ENCODE measurements at places on chromosomes 11 and 22. TPM values are rescaled to one million over a fixed set of nuclear protein-coding genes. Genes with fewer than 3 reads are reported as not detected.
A peak's percentile ranks its signal among the peaks of the same experiment; 100 is the strongest.

GRCh38 chr11:92111287-92111686, 113.3 kb upstream of the FAT3 start:
- no peak for DNase-seq
- no peak overlapping the region for H3K4me3 ChIP-seq
- H3K27me3 ChIP-seq: no peaks in the 10 kb centered on the region
- no peaks in the 10 kb centered on the region for H3K36me3 ChIP-seq
- H3K27ac ChIP-seq: no peak overlapping the region
- H3K4me1 ChIP-seq: no peaks in the 10 kb centered on the region

DNA sequence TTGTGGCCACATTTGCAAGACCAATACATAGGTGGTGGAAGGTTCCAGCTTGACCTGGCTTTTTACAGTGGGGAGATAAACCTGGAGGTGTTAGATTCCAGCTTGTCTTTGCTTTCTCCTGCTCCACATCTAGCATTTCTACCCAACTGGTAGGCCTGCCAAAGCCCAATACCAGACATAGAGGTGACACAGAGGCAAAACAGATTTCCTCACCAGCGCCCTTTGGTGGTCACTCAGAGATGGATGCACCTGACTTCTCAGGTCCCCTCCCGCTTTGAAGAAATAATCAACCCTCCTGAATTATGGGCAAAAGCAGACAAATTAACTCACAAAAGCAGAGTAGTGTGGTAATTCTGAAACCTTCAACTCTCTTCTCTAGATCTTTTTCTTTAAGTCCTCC, 1356.2 kb downstream of the FAM181B start:
- H3K4me3 ChIP-seq: no peak overlapping the region
- no peak overlapping the region for H3K27ac ChIP-seq
- no peaks in the 10 kb centered on the region for H3K27me3 ChIP-seq
- H3K36me3 ChIP-seq: no peaks in the 10 kb centered on the region
- no peak for DNase-seq

DNA sequence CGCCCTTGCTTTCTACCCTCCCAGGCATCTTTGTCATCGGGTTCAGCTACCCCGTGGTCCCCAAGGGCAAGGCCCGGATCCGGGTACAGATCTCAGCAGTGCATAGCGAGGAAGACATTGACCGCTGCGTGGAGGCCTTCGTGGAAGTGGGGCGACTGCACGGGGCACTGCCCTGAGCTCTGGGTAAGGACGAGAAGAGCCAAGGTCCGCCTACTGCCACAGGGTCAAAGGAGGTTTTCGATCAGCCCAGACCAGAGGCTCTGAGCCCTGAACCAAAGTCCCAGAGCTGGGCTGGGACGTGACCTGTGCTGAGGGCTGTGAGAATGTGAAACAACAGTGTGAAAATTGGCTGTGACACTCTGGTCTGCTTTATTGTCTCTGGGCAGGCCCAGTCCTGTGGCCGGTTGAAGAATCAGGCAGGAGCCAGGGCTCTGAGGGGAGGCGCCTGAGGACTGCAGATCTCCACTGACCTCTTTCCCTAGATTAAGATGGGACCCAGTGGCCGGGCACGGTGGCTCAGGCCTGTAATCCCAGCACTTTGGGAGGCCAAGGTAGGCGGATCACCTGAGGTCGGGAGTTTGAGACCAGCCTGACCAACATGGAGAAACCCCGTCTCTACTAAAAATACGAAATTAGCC, 6.5 kb upstream of the GALR3 start:
- no peak for DNase-seq
- no peak overlapping the region for H3K4me3 ChIP-seq
- H3K4me1 ChIP-seq: peaks cover 13% of the 10 kb centered on the region
- no peak overlapping the region for H3K27ac ChIP-seq
- H3K36me3 ChIP-seq: no peaks in the 10 kb centered on the region

DNA sequence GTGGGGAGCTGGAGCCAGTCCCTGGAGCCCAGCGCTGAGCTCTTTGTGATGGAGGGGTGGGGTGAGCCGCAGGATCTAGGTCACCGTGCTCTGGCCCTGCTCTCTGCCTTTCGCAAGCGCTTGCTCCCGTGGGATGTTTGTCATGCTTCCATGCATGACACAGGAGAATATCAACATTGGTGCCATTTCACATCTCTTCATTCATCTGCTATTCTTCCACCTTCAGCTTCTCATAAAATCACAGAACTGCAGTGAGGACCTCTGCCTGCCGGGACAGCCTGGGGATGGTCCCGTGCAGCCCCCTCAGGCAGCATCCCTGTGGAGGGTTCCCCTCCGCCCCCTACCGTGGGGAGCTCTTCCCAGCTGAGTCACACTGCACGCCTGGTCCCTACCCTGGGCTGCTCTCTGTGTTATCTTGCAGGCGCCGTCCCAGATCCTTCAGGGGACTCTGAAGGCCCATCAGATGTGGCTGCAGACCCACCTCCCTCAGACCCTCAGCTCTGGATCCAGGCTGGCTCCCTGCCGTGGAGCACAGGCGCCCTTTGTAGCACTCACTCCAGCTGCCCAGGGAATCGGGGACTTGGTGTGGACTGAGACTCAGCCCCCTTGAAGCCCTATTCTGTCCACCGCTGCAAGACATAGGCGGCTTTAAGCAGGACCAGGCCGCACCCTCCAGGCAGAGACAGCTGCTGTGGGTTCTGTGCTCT, 5.1 kb upstream of the SEPTIN5 start:
- peak overlapping the region; percentile 54 for H3K27ac ChIP-seq
- H3K4me3 ChIP-seq: no peak overlapping the region
- no peaks in the 10 kb centered on the region for H3K36me3 ChIP-seq
- H3K4me1 ChIP-seq: peaks cover 18% of the 10 kb centered on the region
- H3K27me3 ChIP-seq: no peaks in the 10 kb centered on the region
- peak; percentile 80 for DNase-seq

GRCh38 chr11:15278128-15278527, 163.4 kb downstream of the INSC start:
- no peaks in the 10 kb centered on the region for H3K4me1 ChIP-seq
- no peaks in the 10 kb centered on the region for H3K27me3 ChIP-seq
- no peaks in the 10 kb centered on the region for H3K36me3 ChIP-seq
- DNase-seq: no peak
- no peak overlapping the region for H3K27ac ChIP-seq

GRCh38 chr22:37896181-37896592, 9.9 kb upstream of the MICALL1 start:
- peaks cover 8% of the 10 kb centered on the region for H3K36me3 ChIP-seq
- H3K4me3 ChIP-seq: no peak overlapping the region
- peak overlapping the region; percentile 61 for H3K27ac ChIP-seq
- H3K4me1 ChIP-seq: no peaks in the 10 kb centered on the region
- DNase-seq: no peak
- no peaks in the 10 kb centered on the region for H3K27me3 ChIP-seq

DNA sequence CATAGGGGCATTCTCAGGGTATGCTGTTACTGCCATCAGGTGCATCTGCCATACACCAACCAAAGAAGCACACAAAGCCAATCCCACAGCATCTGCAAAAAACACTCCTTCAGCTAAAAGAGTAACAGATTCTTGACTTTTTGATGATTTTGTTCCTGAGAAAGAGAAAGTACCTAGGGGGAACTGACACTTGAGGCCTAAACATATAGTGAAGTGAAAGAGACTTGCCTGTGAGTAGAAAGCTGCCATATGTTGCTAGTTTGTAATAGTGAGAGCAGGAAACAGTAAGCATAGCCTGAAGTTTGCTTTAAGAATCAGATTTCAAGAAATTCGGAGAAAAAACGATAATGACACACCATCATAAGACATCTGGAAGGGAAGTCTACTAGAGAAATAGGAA, 97.9 kb upstream of the CTSC start:
- no peaks in the 10 kb centered on the region for H3K27me3 ChIP-seq
- H3K4me3 ChIP-seq: no peak overlapping the region
- H3K4me1 ChIP-seq: no peaks in the 10 kb centered on the region
- no peaks in the 10 kb centered on the region for H3K36me3 ChIP-seq
- no peak for DNase-seq
- H3K27ac ChIP-seq: no peak overlapping the region

DNA sequence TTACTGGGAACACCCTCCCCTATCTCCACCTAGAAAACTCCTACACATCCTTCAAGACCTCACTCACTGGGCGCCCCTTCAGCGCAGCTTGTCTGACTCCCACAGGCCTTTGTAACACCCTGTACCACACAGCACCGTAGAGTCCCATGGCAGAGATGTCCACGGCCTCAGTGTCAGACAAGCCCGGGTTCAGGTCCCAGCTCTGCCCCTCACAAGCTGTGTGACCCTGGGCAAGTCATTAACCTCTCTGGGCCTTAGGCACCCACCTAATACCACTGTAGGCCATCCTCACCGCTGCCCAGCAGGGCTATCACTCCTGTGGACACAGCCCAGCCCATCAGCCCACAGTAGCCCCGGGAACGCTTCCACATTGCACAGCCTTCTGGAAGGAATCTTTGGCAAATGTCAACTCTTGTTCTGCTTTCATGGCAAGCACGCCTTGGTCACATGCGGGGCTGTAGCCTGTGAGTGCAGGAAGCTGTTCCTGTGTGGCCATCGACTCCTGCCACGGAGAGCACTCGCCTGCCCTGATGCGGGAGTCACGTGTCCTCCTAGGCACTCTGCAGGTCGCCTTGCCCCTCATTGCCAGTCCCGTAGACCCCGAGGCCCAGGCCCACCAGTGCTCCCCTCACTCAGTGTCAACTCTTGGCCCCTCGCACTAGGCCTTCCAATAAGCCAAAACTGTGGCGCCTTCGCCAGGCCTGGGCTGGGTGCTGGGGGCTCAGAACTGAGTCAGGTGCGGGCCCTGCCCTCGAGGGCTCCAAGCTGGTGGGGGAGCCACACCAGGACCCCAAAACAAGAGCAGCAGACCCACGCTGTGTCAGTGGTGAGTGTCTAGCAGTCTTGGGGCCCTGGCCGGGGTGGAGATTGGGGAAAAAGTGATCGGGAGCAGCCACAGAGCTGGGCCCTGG, 32.9 kb upstream of the RFPL3 start:
- DNase-seq: no peak
- H3K27ac ChIP-seq: no peak overlapping the region
- H3K36me3 ChIP-seq: no peaks in the 10 kb centered on the region
- H3K27me3 ChIP-seq: no peaks in the 10 kb centered on the region

DNA sequence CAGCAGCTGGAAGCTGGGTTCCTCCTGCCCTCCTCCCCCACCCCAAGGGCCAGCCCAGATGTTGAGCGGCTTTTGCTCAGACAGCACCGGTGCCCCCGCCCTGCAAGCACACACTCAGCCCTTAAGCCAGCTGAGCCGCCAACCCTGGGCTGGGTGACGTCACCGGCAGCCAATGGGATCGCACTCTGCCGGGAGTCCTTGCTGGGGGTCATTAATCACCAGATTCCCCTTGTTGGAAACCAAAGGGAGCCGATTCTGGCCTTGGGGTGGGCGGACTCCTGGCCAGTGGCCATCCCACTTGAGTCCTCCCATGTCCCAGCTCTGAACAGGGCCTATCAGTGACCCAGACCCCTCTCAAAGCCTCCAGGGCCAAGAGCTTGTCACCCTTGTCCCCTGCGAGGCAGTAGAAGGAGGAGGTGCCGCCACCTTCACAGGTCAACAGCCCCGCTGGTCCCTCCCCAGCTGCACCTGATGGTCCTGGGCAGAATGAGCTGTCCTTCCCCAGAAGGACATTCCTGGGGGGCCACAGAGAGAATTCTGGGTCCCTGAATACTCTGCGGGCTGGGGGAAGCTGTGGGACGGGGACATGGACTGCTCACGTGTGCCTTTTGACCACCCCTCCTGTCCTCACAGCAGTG, 7.4 kb downstream of the DUSP8 start:
- H3K27me3 ChIP-seq: no peaks in the 10 kb centered on the region
- no peak overlapping the region for H3K4me3 ChIP-seq
- DNase-seq: no peak
- H3K27ac ChIP-seq: peak overlapping the region; percentile 42

- no peaks in the 10 kb centered on the region for H3K36me3 ChIP-seq
- H3K4me1 ChIP-seq: peaks cover 18% of the 10 kb centered on the region
- no peak overlapping the region for H3K27ac ChIP-seq
- no peak for DNase-seq
- no peaks in the 10 kb centered on the region for H3K27me3 ChIP-seq
These were observed 534.0 kb upstream of the B3GAT1 start for GRCh38 chr11:134945993-134946392.

DNA sequence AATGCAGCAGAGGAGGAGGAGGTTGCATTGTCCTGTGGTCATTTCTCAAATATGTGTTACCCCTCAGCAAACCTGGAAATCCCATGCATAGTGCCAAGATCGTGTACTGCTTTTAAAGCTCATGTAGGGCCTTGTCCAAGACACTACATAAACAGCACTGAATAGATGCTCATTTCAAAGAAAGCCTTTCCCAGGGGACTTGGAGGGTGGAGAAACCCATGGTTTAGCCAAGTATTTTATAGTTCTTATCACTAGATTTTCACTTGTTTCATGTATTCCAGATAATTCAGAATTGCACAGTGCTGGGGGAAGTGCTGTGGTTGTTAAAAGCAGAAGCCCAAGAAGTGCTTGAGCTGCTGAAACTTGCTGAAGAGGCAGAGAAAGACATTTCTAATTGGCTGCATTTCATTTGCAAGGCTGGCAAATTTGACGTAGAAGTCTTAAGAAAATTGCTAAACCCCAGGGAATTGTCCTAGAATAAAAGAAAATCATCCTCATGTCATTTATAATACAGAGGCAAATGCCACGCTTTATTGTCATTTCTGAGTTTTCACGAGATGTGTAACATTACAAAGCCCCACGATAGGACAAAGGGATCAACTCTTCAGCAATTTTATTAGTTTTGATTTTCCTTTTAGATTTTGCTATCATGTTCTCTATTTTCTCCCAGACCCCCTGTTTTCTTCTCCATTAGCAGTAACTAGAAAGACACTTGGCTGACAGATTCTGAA, 20.1 kb downstream of the CSRP3 start:
- no peak overlapping the region for H3K27ac ChIP-seq
- peaks cover 51% of the 10 kb centered on the region for H3K36me3 ChIP-seq
- H3K27me3 ChIP-seq: no peaks in the 10 kb centered on the region
- no peaks in the 10 kb centered on the region for H3K4me1 ChIP-seq

MYO18B gene
- total RNA-seq: 408 TPM

ATM gene
- 21.6 TPM for total RNA-seq

Measured in gastrocnemius medialis (tissue), 4 donors.